CD4-positive, alpha-beta T cell treated with Interferon gamma for 1 hour (primary cell): ENCODE measurements at places on chromosomes 2 and 18.

GRCh38 chr2:69300650-69301049, 86.4 kb downstream of the GFPT1 start:
- DNase-seq, result no peak

GRCh38 chr2:241833101-241833663, 24.2 kb downstream of the NEU4 start:
- DNase-seq, result no peak

DNA sequence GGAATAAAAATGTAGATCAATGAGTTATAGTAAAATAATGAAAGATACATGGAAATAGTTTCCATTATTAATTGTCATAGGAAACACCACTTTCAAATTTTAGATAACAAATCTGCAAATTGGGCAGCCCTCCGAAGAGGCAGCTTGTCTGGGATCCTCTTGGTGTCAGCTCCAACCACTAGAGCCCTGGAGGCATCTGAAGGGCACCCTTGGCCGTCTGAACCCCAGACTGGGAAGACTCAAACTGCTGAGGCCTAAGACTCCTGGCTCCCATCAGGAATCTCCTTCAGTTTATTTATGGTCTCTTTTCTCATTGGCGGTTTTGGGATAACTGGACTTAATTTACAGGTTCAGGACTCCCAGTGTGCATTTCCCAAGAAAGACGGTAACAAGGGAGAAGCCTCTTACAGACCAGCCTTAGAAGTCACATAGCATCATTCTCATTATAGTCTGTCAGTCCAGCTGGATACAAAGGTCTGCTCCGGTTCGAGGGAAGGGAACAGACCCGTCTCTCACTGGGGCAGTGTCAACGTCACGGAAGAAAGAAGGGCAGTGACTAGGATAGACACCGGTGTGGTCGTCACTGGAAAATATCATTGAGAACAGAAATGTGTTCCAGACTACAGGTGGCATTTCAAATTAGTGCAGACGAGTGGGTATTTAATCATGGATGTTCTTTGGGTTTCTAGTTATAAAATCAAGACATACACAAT, 390.7 kb upstream of the NETO1 start:
- no peak for DNase-seq

DNA sequence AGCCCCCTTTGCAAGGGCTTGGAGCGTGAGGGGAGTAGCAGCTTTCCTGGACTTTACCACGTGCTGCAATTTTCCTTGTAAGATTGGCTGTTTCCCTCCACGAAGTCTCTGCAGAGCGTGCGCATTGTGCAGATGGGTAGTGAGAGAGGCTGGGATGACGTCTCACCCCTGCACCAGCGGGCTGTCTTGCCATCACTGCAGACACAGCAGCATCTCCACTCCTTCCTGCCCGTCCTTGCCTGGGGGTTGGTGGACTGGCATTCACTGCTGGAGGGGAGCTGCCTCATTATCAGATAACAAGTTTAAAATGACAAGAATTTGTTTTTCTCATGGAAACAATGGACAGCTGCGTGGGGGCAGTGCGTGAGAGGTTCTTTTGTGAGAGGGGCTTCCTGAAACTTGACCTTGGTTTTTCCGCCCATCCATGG, 45.3 kb upstream of the HS6ST1 start:
- no peak for DNase-seq

- DNase-seq, result no peak
These were observed 843.3 kb downstream of the GALR1 start for GRCh38 chr18:78092901-78093300.

- DNase-seq, result no peak
These were observed 467.2 kb downstream of the LRRTM4 start for GRCh38 chr2:77054938-77055337.

DNA sequence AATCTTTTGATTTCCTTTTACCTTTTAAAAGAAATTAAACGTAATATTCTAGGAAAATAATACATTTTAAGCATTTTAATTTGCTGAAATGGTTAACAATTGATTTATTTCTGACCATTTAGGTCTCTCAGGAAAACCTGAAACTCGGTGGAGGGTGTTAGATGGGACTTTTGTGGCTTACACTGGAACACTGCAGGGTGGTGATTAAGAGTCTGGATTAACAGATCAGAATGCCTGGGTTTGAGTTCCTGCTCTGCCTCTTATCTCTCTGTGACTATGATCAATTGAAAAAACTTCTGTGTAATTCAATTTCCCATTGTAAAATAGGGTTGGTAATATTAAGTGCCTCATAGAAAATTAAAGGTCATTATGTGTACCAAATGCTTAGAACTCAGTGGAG, 168.7 kb downstream of the UBE2E3 start:
- no peak for DNase-seq

DNA sequence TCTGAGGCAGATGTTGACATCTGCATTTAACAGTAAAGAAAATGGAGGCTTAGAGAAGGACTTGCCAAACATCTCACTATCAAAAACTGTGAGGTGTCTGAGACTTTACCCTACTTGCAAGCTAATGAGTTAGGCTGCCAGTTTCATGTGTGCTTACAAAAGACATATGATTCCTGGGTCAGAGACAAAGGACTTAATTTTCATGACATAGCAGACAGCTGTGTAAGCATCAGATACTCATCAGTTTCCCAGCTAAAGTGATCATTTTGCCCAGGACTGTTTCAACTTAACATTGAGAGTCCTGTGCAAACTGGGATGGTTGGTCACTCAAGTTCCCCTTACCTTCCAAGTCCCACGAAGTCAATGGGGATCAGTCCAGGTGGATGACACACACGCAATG, 18.9 kb upstream of the DAPL1 start:
- no peak for DNase-seq

DNA sequence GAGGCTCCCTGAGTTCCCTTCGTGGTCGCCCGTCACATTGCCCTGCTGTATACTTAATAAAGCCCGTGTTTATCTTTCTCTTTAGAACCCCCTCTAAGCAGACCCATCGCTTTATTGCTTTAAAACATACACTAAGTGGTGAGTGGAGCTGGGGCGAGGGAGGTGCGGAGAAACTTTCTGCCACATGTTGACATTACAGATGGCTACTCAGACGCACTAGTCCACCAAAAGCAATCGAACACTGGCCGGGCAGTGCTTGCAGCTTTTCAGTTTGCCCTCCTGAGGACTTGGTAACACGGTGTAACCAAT, 859 bp upstream of the COLEC12 start:
- no peak for DNase-seq

DNA sequence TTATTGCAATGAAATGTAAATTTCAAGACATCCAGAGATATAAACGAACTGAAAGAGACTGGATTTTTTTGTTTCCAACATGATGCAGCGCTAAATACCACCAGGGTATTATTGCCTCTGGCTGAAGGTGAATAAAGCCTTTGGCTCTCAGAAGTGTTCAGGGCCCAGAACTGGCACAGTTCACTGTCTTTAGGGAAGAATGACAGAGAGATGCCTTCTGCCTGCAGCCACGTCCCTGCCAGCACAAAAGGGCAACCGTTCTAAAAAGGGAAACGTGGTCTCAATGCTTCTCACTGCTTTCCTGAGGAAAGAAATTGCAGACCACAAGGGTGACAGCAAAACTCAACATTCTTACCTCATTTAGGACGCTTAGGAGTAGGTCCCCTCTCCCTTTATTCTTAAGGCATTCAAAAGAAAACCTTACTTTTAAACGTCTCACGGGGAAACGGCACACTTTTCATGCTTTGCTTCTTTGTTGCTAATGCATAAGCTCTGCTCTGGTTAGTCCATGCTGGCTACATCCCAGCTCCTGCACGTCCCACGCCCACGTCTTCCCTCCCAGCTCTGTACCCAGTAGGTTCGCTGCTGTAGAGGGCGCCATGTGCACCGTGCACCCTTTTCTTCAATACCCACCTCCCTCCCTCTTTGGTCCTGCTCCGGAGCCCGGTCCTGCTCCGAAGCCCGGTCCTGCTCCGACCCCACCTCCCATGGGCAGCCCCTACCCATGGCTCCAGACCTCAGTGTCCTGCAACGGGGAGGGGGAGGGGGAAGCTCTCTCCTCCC, 171.0 kb downstream of the HRH4 start:
- DNase-seq, result no peak

GRCh38 chr2:231461516-231461971, 2.7 kb downstream of the NCL start:
- DNase-seq, result no peak

- no peak for DNase-seq
These were observed 16.7 kb downstream of the WIPF1 start for GRCh38 chr2:174580951-174581350.

- DNase-seq, result no peak
These were observed 20.6 kb upstream of the LOXHD1 start for GRCh38 chr18:46677611-46678010.

- DNase-seq, result no peak
These were observed 96.4 kb upstream of the NOL4 start for GRCh38 chr18:34321066-34321465.

GRCh38 chr18:76370201-76370600, 124.8 kb downstream of the ZNF516 start:
- DNase-seq, result no peak

DNA sequence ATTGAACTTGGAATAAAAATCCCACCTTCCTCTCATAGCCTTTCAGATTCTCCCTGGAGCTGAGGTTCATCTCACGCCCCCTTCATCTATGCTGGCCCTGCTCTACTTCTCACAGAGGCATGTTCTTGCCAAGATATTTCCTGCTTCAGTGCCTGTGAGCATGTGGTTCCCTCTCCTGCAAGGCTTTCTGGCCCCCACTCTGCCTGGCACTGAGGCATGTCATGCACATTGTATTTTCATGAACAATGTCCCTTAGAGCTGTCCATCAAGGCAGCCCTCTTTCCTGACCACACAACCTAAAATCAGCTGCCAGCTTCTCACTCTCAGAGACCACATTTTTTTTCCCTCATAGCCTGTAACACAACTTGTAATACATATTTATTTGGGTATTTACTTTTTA, 18.0 kb upstream of the HK2 start:
- no peak for DNase-seq

- no peak for DNase-seq
These were observed 60.0 kb upstream of the SPTBN1 start for GRCh38 chr2:54396107-54396506.

GRCh38 chr2:15973481-15974401, 33.4 kb downstream of the MYCN start:
- DNase-seq, result no peak

DNA sequence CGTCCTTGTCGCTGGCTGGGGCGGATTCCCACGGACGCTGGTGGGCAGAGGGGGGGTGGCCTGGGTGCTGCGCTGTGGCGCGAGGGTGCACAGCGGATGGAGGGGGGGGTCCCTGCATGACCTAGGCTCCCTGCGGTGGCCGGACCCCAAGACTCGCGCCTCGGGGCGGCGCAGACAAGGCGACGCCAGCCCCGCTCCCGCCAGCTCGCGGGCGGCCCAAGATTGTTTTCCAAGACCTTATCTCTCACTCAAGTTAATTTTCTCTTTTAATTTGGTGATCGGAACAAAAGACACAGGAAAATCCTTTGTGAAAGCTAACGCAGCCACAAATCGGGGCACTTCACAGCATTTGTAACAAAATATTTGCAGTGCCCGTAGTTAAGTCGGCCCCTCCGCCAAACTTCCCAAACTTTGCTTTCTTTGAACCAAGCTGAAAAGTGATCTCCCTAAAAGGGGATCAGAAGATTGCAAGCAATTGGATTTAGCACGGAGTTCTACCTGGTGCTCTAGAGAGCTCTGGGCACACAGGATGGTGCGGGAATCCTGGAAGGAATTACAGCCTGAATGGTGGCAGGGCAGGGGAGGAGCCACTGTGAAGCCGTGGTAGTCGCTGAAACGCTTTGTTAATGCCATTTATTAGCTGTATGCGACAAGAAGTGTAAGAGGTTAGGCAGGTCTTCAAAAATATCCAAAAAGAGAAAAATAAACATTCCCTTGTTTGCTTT, 4.8 kb upstream of the ID2 start:
- no peak for DNase-seq

- no peak for DNase-seq
These were observed 221.4 kb downstream of the CMPK2 start for GRCh38 chr2:6644261-6644660.

DNA sequence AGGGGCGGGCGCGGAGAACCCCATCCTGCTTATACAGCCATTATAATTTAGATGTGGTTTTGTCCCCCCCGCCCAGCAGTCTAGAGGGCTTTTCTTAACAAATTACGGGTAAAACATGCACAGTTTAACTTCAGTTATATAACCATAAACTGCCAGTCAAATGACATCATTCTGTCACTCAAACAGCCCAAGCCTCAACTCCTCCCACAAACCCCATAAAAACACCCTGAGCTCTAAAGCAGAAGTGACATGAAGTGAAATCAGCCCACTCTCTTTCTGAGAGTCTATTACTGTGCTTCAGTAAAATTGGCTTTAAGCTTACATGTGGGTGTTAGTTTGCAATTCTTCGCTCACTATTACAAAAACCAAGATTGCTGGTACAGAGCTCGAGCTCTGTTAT, 705.1 kb upstream of the GCFC2 start:
- no peak for DNase-seq

GRCh38 chr2:17719562-17720371, 33.8 kb downstream of the SMC6 start:
- no peak for DNase-seq

DNA sequence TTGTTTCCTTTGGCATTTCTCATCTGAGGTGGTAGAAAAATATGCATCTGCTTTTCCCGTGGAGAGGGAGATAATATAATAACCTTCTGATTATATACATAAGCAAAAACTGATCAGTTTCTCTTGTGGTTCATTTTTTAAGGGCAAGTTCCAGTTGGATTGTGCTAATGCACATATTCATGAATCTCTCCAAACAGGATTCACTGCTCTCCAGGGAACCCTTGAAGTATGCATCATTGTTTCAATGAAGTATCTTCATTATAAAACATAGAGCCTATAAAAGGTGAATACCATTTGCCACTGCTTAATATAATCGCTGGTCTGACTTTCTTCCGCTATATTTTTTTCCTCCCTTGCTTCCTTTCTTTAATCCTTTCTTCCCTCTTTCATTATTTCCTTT, 384.7 kb downstream of the FIGN start:
- DNase-seq, result no peak

DNA sequence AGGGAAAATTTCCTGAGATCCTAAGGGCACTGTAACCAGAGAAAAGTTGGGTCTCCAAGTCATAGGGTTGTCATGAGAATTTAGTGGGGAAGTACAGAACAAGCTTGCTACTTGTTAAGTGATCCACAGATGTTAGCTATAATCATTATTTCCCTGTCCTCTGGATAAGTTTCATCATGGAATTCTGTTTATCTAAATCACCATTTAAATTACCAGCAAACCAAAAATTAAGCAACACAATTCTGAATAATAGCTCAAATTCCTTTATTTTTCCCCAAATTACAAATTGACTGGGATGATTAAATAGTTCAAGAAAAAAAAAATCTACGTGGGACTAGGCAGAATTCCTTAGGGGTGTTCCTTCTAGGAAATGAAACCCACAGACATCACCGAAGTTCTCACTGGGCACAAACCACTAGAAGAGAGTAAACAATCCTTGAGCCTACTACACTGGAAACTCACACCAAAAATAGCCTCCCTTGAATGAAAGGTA, 159.5 kb downstream of the COL6A3 start:
- DNase-seq, result no peak

GRCh38 chr18:6313415-6313814, 101.3 kb downstream of the L3MBTL4 start:
- DNase-seq, result no peak
